ENCODE measurements at places on chromosomes 2 and 18.
A peak's percentile ranks its signal among the peaks of the same experiment; 100 is the strongest.

DNA sequence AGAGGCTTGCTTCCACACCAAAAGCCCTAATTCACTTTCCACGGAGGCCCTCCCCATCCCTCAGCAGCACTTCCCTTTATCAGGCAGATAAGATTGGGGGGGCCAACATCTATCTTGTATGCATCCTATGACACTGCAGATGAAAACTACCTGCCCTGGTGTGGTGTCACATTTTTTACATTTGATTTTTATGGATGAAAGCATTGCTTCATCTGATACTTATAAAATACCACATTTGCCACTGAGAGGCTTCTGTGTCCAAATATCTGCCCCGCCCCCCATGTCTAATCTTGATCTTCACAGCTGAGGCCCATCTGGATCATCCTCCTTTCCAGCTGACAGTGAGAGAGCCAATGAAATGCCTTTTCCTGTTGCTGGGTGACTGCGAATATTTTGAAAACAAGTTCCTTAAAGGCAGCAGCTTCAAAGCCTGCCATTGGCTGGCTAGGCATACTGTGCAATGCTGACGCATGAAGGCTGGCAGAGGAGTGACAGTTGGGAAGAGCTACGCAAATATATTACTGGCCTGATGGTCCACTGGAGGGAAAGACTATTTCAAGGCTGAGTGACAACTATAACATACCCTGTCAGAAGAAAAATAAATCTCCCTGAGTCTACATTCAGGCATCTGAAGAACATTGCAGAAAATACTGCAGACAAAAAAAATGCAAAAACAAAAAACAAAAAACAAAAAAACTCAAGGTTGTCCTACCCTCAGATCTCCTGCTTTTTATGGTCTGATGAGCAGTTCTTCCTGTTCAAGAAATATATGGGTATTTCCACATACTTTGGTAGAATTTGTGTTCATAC, 318.7 kb downstream of the PDE11A start:
- peak; percentile 24 for DNase-seq

GRCh38 chr18:45370255-45371010, 244.8 kb upstream of the SLC14A2 start:
- DNase-seq = no peak

DNA sequence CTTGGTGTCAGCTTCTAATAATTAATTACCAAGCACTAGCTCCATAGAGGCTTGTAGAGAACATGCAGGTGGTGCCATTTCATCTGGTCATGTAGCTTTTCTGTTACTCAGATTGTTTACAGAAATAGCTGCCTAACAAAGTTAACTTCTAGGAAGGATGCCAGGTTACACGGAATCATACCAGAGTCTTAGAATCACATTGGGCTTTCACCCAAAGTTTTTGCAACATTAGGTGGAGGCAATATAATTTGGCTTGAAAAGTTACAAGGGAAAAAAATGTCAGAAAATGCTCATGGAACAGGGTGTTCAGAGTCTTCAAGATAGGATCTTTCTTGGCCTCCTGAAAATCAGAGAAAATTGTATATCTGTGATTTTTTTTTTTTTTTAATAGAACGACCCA, 135.6 kb downstream of the ARHGAP15 start:
- DNase-seq = no peak

DNA sequence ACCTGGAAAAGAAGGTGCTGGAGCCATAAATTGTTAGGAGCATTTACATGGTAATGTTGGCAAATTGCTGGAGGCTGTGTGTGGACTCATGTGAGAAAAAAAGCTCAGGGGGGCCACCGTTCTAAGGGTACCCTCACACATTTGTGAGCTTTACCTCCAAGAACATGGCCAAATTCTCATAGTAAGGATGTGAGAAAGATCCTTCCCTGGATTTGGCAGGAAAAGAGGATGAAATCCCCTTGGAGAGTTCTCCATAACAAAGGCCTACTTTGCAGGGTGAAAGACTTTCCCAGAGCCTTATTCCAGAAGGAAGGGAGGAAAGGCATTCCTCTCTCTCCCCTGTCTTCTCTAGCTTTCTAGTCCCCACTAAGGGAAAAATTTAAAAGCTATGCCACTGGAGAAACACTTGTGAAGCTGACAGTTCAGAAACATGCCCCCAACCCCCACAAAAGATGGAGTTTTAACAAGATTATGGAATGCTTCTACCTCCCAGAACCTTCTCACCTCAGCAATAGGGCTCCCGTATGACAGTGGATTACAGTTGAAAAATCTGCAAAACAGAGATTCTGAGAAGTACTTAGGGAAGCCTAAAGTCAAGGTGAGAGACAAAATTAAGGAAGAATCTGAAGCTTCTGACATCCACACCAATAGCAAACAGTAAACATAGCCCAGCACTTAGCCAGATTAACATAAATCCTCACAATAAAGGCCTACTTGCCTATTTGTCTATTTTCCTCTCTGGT, 20.2 kb upstream of the ERMN start:
- DNase-seq = no peak

- no peak for DNase-seq
Observed at GRCh38 chr2:241155936-241156335, 5.7 kb downstream of the PPP1R7 start.

DNA sequence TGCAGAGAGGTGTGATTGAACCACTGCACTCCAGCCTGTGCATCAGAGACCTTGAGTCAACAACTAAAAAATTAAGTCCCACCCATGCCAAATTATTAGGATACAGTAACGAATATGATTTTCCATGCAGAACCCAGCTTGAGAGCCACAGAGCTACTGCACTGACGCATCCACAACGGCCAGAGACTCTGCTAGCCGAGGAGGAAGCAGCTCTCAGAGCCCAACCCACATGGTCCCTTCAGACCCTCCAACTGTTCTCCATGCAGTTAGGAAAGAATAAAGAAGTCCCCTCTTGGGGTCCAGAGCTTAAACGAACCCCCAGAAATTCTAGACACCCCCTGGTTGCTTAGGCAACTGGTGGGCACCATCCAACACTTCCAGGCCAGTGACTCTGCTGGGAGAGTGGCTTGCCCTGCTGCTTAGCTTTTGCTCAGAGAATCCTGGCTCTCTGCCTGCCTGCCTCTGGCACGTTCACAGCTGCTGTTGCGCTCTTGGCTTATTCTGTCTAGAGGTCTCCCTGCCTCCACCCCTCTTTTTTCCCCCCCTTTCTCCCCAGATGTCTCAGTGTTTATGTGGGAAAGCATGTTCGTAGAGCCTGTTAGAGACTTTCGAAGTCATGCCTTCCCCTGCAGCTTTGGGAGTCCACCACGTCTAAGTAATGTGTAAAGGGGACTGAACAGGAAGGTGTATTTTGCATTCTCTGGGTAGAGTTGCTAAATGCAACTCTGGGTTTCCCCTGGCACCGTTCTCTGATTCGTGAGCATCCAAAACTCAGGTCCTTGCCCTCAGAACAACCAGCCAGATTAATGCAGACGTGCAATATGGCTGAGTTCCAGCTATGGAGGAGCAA, 26.0 kb upstream of the SP3 start:
- DNase-seq = no peak

GRCh38 chr2:27021253-27022049, 11.3 kb upstream of the TMEM214 start:
- DNase-seq = no peak

GRCh38 chr18:6546229-6546628, 131.5 kb upstream of the L3MBTL4 start:
- DNase-seq = no peak

DNA sequence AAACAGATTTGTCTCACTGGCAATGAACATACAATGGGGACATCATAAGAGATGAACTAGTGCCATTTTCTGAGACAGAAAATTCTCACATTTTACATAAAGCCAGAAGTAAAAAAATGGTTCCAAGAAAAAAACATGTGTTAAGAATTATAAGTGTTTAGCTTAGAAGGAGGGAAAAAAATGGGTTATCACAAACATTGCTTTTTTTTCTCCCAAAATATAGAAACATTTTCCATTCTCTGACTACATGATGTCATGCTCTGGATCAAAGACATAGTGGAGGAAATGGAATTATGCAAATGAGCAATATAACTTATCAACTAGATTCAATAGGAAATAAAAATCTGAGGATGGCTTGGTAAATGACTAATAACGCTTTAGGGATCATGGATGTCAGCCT, 49.8 kb downstream of the SPATS2L start:
- DNase-seq = no peak

DNA sequence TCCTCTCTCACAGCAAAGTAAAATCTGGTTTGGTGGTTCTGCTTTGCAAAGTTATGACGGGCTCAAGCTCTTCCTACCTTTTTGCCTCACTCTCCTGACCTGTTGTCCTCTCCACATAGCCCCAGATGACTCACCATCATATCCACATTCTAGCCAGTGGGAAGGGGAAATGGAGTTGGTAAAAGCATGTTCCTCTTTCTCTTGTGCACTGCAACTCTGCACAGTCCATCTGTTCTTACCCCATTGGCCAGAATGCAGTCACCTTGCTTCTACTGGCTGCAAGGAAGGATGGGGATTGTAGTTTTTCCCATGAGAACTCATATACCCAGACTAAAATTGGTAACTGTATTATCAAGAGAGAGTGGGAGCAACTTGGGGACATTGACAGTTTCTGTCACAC, 50.4 kb upstream of the SMIM21 start:
- no peak for DNase-seq

- no peak for DNase-seq
Observed at GRCh38 chr2:101123795-101124471, 27.2 kb downstream of the TBC1D8 start.

GRCh38 chr2:136117391-136117841, 533 bp downstream of the CXCR4 start:
- DNase-seq = no peak

DNA sequence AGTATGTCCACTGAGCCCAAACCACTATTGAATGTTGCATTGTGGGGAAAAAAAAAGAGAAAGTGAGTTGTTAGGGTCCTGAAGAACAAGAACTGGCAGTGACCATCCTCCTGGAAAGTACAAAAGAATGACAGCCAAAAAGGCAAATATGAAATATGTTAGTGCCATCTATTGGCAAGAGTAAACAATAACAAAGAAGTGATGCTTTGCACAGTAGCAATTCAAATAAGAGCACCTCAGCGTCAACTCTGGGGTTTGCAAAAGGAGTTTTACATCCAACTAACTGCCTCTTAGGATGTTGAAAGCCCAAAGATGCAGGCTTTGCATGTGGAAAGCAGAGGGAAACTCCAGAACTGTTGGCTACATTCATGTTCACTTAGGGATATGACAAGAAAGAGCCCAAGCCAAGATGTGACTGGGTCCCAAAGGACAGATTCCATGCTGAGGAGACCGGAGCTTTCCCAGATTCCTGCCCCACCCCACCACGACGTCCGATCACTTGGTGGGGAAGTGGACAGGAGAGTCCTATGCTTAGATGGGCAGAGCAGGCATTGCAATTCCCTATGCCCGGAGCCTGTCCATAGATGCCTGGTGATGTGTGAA, 15.6 kb downstream of the TRABD2A start:
- no peak for DNase-seq

- no peak for DNase-seq
Observed at GRCh38 chr2:38933653-38934052, 44.0 kb downstream of the ARHGEF33 start.

- no peak for DNase-seq
Observed at GRCh38 chr2:62071126-62071598, 124.8 kb upstream of the B3GNT2 start.

GRCh38 chr2:9972621-9973479, 21.4 kb downstream of the GRHL1 start:
- no peak for DNase-seq

- no peak for DNase-seq
Observed at GRCh38 chr18:49988101-49988500, 174.8 kb upstream of the ACAA2 start.

- DNase-seq = no peak
Observed at GRCh38 chr2:9539531-9539930, 16.1 kb downstream of the ADAM17 start.

- DNase-seq = no peak
Observed at GRCh38 chr2:122873951-122874350, 1118.5 kb downstream of the TSN start.

DNA sequence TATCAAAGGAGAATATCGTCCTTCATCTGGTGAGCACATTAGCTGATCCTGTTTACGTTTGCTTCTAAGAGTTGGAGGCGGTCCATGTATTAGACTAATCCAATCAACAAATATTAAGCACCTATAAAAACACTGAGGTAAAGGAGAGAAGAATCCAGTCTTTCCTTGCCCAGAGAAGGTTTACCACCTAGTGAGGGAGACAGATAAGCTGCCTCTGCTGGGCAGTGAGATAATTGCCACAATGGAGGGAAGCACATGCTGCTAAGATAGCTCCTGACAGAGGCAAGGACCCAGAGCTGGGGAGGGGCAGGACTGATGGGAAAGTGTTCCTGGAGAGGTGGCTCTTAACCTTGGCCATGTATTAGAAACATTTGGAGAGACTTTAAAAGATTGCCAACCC, 36.7 kb upstream of the ST8SIA5 start:
- DNase-seq = no peak

DNA sequence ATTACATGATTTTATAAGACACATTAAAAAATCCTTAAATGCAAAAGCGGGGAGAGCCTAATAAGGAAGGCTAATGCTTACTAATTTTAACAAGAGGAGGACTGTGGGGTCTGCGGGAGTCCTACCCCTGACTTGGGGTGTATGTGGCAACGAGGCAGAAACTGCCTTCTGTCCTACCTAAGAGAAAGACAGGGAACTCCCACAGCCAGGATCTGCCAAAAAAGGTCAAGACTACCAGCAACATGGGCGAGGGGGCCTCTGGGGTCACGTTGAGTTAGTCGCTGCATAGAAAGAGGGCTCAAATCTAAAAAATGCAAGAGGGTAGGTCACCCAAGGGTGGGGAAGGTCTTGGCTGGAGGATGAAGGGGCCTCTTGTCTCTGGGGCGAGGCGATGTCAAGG, 529 bp upstream of the AMER3 start:
- no peak for DNase-seq
